ENCODE measurements at places on chromosomes 6 and 20.
A peak's percentile ranks its signal among the peaks of the same experiment; 100 is the strongest.

DNA sequence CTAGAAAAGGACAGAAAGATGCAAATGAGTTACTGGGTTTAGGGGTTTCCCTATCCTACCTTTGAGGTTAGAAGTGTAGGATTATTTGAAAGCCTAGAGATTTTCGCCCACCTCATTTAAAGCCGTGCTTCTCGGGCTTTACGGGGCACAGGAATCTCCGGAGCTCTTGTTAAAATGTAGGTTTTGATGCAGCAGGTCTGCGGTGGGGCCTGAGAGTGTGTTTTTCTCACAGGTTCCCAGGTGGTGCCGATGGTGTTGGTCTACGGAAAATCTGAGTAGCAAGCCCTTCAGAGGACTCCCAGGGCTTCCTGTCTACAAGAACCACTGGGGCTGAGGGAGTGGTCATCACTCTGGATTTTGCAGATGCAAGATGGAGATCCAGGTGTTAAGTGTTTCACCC, 47.5 kb downstream of the TRAM2 start:
- no peak for DNase-seq

DNA sequence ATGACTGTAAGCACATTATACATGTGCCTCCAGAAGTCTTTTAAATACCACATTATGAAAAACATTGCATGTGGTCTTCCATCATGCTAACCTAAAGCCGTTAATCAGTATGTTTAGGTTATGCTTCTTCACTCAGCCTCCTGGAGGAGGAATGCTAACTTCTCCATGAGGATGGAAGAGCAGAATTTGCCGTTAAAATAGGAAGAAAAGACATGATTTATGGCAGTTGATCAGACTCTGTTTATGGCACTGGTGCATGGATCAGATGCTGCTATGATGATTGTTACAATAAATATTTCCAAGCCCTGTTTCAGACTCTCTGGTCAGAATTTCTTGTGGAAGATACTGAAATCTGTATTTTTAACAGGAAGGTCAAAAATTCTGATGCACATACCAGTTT, 31.7 kb downstream of the MAP3K4 start:
- no peak for DNase-seq

GRCh38 chr6:148217921-148218320, 124.7 kb upstream of the SASH1 start:
- DNase-seq: no peak

DNA sequence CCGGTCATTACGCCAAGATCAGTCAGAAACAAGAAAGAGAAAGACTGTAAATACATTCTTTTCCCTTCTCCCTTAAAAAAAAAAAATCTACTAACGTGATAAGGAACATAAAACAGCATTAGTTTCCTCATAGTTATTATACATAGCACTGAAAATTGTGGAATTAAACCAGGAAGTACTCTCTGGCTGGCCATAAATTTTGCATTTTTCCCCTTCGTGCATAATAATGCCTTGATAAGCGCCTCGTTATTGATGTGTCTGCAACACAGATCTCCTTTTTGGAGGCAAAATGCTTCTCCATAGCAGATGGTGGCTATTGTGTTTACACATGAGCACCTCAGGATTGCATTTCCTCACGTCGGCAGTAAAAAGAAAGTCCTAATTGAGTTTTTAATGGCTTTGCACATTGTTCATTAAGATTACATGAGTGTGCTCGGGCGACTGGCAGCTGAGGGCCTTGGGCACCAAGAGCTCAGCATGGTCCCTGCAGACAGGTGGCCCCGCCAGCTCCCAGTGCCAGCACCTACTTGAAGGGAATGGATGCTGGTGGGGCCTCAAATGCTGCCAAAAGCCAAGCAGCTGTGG, 394.5 kb downstream of the PTPRT start:
- no peak for DNase-seq

GRCh38 chr20:20666359-20666758, 46.1 kb downstream of the RALGAPA2 start:
- no peak for DNase-seq

GRCh38 chr6:142946924-142947713, 2.1 kb upstream of the HIVEP2 start:
- DNase-seq: peak; percentile 61

DNA sequence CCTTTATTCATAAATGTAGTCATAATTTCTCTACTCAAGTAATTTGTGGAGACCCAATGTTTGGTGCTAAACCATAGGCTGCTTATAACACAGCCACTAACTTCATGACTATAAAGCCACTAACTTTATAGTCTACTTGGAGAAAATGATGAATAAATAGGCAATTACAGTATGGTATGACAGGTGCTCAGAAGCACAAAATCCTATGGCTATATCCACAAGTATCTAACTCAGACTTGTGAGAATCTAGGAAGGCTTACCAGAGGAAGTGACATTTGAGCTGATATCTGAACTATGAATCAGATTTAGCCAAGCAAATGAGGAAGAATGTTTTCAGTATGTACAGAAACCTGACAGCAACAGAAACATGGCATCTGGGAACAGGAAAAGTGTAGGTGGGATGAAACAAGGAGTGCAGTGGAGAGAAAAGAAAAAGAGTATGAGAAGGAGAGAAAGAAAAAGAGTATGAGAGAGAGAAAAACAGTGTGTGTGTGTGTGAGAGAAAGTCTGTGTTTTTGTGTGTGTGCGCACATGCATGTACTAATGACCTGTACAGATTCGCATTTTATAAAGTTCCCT, 59.9 kb downstream of the REV3L start:
- no peak for DNase-seq

GRCh38 chr6:72206606-72207005, 320.3 kb downstream of the RIMS1 start:
- DNase-seq: no peak

DNA sequence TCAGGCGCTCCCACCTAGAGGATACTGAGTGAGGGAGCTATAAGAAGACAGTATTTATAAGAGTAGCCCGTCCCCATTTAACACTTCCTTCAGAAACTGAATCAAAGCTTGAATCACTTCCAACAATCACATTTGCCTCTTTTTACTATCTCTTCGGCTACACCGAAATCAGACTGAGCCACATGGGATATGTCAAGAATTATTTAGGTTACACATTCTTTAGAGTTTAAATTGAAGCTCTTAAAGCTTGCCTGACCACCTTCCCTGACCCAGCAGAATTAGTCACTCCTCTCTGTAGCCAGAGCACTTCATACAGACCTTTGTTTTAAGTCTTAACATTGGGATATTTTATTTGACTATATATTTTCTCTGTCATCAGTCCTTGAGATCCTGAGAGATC, 163.7 kb downstream of the MAFB start:
- DNase-seq: no peak

GRCh38 chr20:25484911-25485511, 77.5 kb downstream of the GINS1 start:
- DNase-seq: no peak

GRCh38 chr6:158313989-158314388, 1.7 kb downstream of the TULP4 start:
- no peak for DNase-seq

DNA sequence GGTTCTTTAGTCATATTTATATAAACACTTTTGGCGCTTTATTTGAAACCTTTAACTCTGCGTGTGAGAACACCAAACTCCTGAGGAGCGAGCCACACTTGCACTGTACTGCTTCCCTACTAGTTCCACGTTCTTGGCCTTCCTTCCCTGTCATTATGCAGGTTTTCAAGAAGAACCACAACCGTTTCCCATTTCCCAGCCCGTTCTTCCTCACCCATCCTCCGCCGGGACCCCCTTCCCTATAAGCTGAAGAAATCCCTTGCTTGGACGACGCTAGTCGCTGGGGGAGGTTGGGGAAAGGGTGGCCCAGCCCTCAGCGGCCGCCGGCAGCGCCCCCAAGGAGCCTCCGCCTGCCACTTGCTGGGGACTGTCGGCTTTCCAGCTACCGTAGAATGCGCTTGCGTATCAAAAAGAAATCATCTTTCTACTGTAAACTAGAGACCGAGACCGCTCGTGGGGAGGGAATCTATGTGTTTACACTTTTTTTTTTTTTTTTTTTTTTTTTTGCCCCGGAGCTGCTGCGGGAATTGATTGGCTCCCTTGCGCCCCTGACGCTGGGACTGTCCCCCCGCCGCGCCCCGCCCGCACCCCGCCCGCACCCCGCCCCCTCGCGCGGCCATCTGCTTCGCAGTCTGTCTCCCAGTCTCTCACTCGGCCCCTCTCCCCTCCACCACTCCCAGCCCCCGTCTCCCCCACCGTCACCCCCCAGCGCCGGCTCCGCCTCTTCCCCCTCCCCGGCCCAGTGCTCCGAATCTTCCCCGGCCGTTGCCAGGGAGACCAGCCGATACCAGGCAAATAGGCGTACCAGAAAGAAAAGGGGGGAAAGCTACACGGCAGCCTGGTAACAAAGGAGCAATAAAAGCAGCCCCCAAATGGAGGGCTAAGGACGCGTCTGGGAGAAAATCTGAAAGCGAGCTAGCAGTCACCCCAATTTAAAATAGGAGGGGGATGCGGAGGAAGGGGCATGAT, 2.3 kb upstream of the MARCKS start:
- DNase-seq: peak; percentile 64

- peak; percentile 60 for DNase-seq
These were observed 949 bp upstream of the ATXN1 start for GRCh38 chr6:16762268-16762549.

DNA sequence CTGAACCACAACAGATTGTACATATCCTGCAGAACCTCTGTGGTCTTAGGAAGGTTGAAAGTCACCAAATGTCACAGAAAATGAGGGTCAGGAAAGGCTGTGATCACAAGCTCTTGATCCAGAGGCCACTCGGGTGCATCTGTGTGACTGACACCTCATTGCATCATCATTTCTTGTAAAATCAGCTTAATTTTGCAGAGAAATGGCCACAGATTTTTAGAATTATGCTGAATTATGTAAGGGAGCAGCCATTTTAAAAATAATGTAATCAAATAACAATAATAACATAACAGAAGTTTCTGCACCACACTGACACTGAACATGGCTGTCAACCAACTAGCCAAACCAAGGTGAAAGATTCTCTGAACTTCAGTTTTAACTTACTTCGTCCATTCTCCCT, 32.5 kb upstream of the PRND start:
- no peak for DNase-seq

GRCh38 chr20:62409931-62410745, 3.1 kb upstream of the CABLES2 start:
- peak; percentile 46 for DNase-seq

GRCh38 chr20:6764619-6765018, 2.9 kb upstream of the BMP2 start:
- DNase-seq: no peak

DNA sequence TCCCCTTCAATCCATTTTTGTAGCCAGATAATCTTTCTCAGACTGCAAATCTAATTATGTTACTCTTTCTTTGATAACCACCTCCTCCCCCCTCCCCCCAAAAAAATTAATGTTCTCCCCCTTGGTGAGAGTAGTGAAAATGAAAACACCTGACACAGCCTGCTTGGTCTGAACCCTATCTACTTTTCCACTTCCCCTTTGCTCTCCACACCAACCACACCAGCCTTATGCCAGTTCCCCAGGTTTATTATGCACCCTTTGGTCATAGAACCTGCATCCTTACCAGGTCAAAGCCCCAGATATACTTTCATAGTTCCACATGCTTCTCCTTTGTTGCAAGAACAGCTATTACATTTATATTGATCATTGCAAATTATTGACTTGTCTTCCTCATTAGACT, 19.4 kb downstream of the PFDN4 start:
- DNase-seq: no peak

GRCh38 chr6:25504661-25505060, 147.4 kb upstream of the SCGN start:
- DNase-seq: no peak

Data from SW 1271 (cell line).